OCI-M1 (cell line): ENCODE measurements at places on chromosomes 4 and X.
A peak's percentile ranks its signal among the peaks of the same experiment; 100 is the strongest.

- DNase-seq, result no peak
Observed at GRCh38 chr4:5963611-5964010, 54.6 kb downstream of the C4orf50 start.

GRCh38 chr4:99847362-99847976 is 30.8 kb downstream of the DAPP1 start:
- no peak for DNase-seq

DNA sequence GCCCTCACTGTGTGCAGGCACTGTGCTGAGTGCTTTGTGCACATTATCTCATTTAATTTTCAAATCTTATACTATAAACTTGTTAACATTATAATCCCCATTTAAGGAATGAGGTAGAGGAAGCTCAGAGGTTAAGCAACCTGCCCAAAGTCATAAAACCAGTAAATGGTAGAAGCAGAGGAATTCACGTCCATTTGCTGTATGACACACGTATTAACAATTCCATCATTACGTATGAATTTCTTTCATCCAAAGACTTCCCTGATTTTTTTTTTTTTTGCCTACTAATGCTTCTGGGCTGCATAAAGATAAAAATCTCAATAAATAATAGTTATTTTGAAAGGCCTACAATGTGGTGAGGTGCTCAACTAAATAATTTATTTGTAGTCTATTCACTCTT is 64.5 kb upstream of the H2AZ1 start:
- DNase-seq, result no peak

GRCh38 chr4:110586131-110586850 is 36.6 kb downstream of the PITX2 start:
- peak; percentile 80 for DNase-seq

DNA sequence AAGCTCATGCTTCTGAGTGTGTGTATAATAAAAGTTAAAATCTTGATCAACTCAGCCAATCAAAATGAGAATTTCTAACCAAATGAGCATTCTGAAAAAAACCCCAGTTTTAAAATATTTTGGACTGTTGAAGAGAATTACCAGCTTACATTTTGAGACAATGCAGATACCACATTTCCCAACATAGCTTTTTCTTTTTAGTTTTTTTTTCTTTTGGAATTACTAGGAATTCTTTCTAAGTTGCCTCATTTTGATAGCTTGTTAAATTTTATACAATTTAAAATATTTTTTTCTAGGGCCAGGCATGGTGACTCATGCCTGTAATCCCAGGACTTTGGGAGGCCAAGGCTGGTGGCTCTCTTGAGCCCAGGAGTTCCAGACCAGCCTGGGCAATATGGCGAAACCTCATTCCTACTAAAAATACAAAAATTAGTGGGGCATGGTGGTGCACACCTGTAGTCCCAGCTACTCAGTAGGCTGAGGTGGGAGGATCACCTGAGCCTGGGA is 2.2 kb downstream of the RP2 start:
- DNase-seq, result no peak

DNA sequence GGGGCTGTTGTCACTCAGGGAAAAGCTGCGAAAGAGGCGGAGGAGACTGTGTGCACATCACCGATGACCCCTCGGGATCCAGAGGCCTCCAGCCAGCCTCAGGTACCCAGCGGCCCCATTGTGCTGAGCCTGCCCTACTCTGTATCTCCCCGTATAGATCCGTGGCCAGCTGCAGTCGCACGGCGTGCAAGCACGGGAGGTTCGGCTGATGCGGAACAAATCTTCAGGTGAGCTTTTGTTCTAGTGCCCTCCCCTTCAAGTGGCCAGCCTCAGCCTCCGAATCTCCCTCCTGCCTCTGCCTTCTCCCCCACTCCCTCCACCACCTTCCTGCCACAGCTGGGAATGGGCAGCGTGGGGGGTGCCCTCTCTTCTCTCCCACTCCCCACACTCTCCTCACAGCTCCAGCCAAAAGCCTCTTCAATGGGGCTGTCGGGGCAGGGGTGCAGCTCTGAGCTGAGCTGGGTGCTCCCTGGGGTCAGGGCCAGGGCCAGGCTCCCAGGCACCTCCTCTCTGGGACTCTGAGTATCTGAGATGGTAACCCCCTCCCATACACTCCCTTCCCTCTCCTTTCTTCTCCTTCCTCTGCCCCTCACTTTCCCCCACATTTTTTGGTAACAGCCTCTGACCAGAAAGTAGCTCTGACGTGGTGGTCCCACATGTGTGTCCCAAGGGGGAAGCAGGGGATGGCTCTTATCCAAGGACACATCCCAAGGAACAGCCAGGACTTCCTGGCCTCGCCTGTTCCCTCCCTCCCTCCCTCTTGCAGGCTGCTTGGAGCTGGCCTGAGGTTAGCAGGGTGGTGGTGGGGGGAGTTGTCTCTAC is 20.4 kb upstream of the UBA1 start:
- DNase-seq, result no peak

- DNase-seq, result peak; percentile 4
Observed at GRCh38 chrX:110853610-110854009, 58.0 kb upstream of the CHRDL1 start.
